Stimulated activated CD8-positive, alpha-beta memory T cell treated with anti-CD3 and anti-CD28 coated beads, Interleukin-4, amount 100 ng/mL, for 1 hour (primary cell): ENCODE measurements at places on chromosomes 13 and 19.

- DNase-seq: no peak
Measured at GRCh38 chr13:42836930-42837690, 55.7 kb downstream of the FAM216B start.

DNA sequence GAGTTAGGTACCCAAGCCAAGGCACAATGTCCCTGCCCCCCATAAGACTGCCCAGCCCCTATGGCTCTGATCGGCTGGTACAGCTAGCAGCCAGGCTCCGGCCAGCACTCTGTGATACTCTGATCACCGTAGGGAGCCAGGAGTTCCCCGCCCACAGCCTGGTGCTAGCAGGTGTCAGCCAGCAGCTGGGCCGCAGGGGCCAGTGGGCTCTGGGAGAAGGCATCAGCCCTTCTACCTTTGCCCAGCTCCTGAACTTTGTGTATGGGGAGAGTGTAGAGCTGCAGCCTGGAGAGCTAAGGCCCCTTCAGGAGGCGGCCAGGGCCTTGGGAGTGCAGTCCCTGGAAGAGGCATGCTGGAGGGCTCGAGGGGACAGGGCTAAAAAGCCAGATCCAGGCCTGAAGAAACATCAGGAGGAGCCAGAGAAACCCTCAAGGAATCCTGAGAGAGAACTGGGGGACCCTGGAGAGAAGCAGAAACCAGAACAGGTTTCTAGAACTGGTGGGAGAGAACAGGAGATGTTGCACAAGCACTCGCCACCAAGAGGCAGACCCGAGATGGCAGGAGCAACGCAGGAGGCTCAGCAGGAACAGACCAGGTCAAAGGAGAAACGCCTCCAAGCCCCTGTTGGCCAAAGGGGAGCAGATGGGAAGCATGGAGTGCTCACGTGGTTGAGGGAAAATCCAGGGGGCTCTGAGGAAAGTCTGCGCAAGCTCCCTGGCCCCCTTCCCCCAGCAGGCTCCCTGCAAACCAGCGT lies 3.0 kb upstream of the KMT2B start:
- no peak for DNase-seq

- no peak for DNase-seq
Measured at GRCh38 chr13:97359181-97360057, 74.5 kb upstream of the RAP2A start.

- DNase-seq: no peak
Measured at GRCh38 chr19:35297515-35297848, 5.5 kb downstream of the MAG start.

DNA sequence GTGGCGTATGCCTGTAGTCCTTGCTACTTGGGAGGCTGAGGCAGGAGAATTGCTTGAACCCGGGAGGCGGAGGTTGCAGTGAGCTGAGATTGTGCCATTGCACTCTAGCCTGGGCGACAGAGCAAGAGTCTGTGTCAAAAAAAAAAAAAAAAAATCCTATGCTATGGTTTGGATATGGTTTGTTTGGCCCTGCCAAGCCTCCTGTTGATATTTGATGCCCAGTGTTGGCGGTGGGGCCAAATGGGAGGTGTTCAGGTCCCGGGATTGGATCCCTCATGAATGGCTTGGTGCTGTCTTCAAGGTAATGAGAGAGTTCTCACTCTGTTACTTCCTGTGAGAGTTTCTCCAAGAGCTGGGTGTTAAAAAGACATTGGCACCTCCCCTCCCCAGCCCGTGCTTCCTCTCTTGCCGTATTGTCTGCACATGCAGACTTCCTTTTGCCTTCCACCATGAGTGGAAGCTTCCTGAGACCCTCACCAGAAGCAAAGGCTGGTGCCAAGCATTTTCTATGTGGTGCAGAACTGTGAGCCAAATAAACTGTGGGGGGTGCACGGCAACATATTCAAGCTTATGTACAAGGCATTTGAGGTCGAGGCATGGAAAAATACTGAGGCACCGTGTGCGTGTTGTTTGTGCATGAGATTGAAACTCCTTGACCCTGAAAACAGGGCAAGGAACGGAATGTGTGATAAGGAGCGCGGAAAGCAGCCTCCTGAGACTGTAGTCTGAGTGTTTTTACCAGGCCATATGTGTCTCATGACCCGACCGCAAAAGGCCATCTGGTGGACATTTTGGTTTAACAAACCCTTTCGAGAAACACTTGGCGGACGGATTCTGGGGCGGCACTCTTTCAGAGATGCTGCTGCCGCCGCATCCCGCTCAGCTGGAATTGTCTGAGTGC lies 7.3 kb downstream of the SIGLEC9 start:
- DNase-seq: no peak
